CD4-positive, alpha-beta T cell treated with Interleukin-2 at 100 ng/mL for 4 hours (primary cell): ENCODE measurements at places on chromosomes 4 and X.

GRCh38 chr4:78162342-78162741, 105.2 kb downstream of the FRAS1 start:
- DNase-seq, result no peak

GRCh38 chr4:6840062-6840976, 57.8 kb downstream of the KIAA0232 start:
- DNase-seq, result no peak

GRCh38 chr4:79042079-79042674, 102.9 kb upstream of the PAQR3 start:
- no peak for DNase-seq

- no peak for DNase-seq
Observed at GRCh38 chr4:85399270-85399669, 75.7 kb upstream of the ARHGAP24 start.

DNA sequence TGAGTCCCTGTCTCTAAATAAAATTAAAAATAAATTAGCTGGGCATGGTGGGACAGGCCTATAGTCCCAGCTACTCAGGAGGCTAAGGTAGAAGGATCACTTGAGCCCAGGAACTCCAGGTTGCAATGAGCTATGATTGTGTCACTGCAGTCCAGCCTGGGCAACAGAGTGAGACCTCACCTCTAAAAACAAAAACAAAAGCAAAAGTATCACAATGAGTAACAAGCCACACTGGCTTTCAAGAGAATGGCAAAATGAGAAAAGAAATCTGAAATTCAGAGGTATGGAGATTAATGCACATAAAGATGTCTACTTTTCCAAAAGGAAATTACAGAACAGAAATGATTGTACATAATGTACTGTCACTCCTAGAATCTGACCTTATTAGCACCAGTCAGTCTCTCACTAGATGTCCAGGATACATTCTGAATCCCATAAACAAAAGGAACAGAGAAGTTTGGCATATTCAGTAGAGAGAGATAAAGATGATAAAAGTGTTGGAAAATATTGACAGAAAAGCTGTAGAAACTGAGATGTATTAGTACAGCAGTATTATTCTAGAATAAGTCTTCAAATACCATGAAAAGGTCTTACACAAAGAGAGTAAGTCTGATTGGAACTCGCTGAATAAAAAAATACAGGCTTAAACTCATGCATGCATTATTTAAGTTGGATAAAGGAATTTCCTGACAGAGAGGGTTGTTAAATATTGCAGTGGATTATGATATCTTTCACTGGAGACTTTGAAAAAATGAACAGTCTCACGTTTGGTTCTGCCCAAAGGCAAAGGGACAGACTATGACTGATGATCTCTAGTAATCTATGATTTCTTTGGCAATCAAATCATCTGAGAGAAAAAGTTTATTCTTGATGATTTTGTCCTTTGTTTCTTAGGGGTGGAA, 102.5 kb downstream of the SH3RF1 start:
- no peak for DNase-seq

GRCh38 chr4:22695917-22696316, 3.2 kb downstream of the GBA3 start:
- no peak for DNase-seq

GRCh38 chr4:73539386-73539785, 57.8 kb downstream of the AFM start:
- DNase-seq, result no peak

DNA sequence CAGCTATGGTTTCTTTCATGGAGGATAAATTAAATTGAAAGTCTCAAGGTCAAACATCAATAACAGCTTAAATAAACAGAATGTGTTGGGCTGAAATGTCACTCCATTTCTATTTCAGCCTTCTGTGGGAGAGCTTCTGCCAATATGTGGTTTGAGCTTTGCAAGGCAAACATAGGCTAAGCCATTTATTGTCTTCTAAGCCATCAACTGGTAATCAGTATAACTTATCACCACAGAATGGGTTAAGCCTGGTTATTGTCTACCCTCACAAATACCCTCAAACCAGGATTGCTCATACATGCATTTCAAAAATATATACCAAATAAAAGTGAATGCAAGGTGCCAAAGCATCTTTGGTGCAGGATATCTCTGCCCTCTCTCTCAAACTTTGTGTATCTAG, 52.7 kb downstream of the GABRB1 start:
- DNase-seq, result no peak

DNA sequence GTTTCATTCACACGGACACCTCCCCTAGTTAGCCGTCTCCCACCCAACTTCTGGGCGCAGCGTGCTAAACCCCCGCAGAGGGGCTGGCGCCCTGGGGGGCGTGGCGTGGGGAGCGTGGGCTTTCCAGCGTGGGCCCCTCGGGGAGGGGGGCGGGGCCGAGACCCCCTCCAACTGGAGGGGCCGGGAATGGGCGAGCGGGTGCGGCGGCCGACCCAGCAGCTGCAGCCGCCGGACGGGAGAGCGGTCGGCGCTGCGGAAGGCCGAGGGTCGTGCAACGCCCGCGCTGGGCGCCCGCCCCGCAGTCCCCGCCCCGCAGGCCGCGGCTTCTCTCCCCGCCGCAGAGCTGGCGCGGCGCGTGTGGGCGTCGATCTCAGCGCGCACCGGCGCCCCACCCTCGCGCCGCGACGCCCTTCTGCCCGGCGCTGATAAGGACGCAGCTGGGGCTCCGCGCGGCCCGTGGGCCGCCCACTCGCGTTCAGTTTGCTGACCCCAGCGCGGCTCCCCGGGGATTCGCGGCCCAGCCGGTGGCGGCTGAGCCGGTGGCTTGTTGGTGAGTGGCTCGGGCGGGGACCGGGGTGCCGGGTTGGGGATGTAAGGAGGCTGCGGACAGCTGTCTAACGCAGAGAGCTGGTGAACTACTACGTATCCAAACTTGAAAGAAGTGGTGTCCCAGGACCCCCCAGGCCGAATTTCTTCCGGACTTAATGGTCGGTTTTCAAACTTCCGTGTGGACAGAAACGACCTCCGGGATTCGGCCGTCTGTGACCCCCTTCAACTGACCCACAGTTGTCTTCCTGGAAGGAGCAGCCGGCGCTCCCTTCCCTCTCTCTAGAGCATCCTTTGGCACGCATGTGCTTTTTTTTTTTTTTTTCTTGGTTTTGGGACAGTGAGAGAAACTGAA, 1.5 kb downstream of the FHDC1 start:
- no peak for DNase-seq
